ENCODE measurements at places on chromosomes 12 and 14.
A peak's percentile ranks its signal among the peaks of the same experiment; 100 is the strongest.

- peak; percentile 56 for DNase-seq
Observed at GRCh38 chr12:109264095-109264942, 44.8 kb downstream of the FOXN4 start.

DNA sequence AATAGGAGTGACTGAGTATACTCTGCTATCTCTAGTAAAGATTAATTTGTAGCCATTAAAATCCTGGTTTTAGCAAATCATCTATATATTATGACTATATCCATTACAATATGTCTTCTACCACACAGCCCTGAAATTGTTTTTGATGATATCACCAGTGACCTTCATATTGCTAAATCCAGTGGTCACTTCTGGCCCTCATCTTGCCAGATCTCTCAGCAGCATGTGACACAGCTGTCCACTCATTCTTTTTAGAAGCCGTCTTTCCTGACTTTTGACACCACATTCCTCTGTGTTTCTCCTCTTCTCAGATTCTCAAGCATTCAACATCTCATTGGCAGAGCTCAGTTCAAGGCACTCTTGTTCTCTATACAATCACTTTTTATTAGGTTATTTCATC is 54.9 kb downstream of the CPNE8 start:
- DNase-seq, result peak; percentile 77

GRCh38 chr14:98952593-98953350 is 319.2 kb downstream of the BCL11B start:
- DNase-seq, result peak; percentile 1

DNA sequence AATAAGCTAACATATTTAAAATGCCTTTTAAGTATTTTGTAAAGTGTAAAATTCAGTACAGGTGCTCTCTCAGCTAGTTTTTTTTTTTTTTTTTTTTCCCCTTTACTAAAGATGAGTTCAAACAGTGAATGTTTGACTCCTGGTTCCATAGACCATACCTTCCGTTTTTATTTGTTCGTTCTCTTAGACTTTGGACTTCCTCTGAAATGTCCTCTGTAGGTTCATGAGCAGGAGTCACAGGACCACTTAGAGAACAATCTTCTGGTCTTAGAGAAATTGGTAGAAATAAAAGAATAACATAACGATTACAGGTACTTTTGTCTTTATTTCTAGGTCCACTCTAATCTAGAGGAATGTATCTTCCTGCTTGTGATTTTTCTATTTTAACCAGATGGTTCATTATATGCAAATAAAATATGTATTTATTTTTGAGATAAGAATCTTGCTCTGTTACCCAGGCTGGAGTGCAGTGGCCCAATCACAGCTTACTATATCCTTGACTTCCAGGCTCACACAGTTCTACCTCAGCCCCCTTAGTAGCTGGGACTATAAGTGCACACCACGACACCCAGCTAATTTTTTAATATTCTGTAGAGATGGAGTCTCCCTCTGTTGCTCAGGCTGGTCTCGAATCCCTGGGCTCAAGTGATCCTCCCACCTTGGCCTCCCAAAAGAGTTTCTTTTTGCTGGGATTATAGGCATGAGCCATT is 25.8 kb downstream of the STYX start:
- no peak for DNase-seq

GRCh38 chr14:32208490-32208889 is 5.4 kb upstream of the RNU6-8 start:
- DNase-seq, result no peak

- DNase-seq, result peak; percentile 60
Observed at GRCh38 chr12:575948-576614, 87.2 kb downstream of the NINJ2 start.

- no peak for DNase-seq
Observed at GRCh38 chr14:39430762-39431415, 1.3 kb downstream of the FBXO33 start.

DNA sequence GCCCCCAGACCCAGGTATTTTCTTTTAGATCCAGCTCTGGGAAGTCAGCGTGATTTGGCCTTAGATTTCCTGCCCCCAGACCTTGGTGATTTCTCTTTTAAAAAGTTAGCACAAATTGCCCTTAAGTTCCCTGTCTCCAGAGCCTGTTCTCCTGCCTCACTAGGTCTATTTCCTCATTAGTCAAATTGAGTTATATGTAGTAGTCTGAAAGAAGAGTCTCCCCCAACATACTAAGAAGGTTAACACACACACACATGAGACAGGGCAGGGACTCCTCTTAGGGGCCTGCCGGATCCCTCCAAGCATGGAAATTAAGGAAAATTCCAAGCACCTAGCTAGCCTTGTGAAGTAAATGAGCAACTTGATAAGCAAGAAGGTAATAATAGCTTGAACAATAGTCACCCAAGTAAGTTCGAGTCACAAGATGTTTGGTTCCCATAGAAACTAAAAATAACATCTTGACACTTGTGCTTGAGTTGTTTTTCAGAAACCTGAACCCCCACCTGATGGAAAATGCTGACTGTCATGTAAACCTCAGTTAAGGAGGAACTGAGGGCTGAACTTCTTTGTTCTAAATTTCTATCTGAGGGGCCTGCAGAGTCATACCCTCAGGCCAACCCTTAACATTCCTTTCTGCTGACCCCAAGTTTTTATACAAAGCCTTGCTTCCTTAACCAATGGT is 51.6 kb downstream of the CAND1 start:
- no peak for DNase-seq

GRCh38 chr14:98890556-98891340 is 381.2 kb downstream of the BCL11B start:
- DNase-seq, result no peak

- DNase-seq, result peak; percentile 22
Observed at GRCh38 chr14:21734457-21735074, 60.9 kb upstream of the OR4E1 start.

DNA sequence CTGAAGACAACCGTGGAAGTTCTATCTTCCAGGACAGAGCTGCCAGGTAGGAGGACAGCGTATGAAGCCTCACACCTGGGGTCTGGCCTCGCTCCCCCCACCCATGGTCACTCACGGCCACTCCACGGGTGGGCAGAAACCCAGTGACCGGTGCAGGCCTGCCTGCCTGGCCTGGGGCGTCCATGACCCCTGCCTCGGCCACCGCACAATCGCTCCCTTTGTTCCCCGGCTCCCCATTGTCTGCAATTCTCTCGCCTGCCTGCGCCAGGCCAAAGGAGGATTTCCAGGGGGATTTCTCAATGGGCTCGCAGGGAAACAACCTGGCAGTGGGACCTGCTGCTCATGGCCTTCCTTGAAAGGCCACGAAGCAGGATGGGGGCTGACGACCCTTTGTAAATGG is 22.6 kb downstream of the CCDC85C start:
- DNase-seq, result no peak

GRCh38 chr14:66514213-66514612 is 6.3 kb downstream of the GPHN start:
- DNase-seq, result peak; percentile 86

GRCh38 chr14:72332046-72332445 is 399.8 kb downstream of the RGS6 start:
- DNase-seq, result no peak

GRCh38 chr14:101585211-101585610 is 23.9 kb downstream of the DIO3 start:
- DNase-seq, result no peak

- peak; percentile 92 for DNase-seq
Observed at GRCh38 chr12:2341871-2342270, 289.1 kb downstream of the CACNA1C start.

DNA sequence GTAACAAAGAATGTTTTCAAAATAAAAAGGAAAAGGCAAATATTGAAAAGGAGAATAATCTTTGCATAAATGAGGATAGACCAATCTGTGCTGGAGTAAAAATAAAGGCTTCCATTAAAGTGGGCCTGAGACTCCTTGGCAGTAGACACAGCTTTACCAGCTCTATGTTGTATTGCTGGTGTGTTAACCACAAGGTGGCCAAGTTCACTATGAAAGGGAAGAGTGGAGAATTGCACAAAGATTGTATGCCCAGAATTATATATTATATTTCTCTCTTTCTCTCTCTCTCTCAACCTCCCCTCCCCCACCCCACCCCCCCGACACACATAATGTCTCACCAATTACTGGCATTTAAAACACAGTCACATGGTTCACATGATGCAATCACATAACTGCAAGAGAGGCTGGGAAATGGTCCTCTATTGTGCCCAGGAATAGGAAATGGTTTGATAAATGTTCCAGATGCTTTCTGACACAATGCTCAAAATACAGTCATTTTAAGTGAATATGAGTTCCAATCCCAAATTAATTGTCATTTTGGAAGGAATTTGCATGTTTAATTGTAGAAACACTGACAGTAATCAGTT is 222.6 kb upstream of the SYT1 start:
- peak; percentile 22 for DNase-seq

GRCh38 chr12:27549236-27549800 is 25.3 kb downstream of the PPFIBP1 start:
- peak; percentile 93 for DNase-seq

GRCh38 chr12:122871851-122872780 is 23.8 kb downstream of the VPS37B start:
- DNase-seq, result peak; percentile 56

GRCh38 chr14:47262801-47263200 is 412.6 kb downstream of the MDGA2 start:
- no peak for DNase-seq

DNA sequence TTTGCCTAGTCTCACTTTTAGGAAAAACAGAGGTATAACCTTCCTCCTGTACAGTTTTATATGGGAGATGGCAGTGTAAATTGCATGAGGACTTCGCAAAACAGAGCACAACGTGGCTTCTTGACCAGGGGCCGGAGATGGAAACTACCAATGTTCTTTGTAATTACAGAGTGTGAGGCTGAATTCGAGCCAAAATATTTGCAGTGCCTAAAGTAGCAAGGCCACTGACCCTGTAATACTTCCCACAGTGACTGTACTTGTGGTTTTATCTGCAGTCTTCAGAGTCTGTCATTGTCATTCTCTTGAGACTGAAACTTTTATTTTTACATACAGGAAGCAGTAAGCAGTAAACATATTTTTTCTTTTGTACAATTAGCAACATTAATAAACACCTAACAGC is 98.9 kb downstream of the RERG start:
- DNase-seq, result peak; percentile 14

DNA sequence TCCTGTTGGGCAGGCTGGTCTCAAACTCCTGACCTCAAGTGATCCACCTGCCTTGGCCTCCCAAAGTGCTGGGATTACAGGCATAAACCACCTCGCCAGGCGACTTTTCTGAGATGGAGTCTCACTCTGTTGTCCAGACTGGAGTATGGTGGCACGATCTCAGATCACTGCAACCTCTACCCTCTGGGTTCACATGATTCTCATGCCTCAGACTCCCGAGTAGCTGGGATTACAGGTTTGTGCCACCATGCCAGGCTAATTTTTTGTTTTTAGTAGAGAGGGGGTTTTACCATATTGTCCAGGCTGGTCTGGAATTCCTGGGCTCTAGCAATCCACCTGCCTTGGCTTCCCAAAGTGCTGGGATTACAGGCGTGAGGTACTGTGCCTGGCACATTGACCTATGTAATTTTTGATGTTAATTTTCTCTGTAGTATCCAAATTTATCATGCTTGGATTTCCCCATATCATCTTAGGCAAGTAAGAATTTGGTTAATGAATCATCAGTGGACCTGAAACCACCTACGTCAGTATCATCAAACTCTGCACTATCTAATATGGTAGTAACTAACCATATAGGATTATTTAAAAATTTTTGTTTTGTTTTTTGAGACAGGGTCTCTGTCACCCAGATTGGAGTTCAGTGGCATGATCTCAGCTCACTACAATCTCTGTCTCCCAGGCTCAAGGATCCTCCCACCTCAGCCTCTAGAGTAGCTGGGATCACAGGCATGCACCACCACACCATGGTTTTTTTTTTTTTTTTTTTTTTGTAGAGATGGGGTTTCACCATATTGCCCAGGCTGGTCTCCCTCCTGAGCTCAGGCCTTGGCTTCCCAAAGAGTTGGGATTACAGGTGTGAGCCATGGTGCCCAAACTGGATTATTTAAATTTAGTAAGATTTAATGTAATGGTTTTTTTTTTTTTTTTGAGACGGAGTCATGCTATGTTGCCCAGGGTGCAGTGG is 11.9 kb upstream of the ATP5F1B start:
- DNase-seq, result no peak

GRCh38 chr12:19244312-19244711 is 114.8 kb downstream of the PLEKHA5 start:
- no peak for DNase-seq

DNA sequence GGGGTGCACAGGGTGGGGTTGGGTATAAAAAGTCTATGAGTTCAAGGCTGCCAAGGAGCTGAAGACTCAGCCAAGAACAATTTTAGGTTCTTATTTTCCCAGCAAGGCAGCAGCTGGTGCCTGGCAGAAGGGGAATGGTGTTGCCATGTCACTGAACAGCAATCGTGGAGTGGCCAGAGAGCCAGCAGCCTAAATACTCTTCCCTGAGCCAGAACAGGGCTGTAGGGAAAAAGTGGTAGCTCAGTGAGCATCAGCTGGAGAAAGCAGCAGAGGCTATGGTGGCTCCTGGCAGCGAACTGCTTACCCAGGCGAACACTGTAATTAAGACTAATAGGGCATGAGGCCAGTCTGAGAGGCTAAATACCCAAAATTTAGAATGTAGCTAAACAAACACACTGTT is 334.9 kb downstream of the RMST start:
- no peak for DNase-seq

DNA sequence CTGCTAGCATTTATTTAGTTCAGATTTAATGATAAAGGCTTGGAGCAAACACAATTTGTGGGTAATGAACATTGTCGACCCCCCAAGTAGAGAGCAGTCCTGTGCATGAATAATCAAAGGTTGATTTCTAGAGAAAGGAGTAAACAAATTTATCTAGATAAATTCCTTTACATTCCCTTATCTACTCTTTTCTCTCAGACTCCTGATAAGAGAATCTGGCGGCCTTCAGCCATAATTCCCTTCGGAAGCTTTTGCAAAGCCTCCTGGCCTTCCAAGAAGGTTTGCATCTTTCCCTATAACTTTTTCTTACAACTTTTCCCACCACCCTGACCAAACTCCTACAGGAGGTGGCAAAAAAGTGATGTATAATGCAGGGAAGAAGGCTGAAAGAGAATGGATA is 42.1 kb downstream of the TMTC3 start:
- DNase-seq, result no peak

- no peak for DNase-seq
Observed at GRCh38 chr14:100750762-100751699, 24.3 kb downstream of the DLK1 start.

GRCh38 chr12:114744691-114745090 is 60.7 kb upstream of the TBX3 start:
- DNase-seq, result peak; percentile 28

DNA sequence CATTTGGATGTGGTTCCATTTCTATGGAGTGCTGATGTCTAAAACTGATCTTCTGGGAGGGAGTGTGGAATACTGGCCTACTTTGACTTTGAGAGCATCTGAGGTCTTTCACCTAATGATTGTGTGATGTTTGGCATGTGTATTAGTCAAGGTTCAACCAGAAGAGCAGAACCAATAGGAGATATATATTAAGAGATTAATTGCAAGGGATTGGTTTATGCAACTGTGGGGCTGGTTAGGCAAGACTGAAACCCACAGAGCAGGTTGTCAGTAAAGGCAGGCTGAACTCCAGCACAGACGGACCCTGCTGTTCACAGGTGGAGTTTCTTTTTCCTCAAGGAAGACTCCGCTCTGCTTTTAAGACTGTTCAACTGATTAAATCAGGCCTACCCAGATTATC is 11.6 kb downstream of the BMAL2 start:
- peak; percentile 36 for DNase-seq

- DNase-seq, result peak; percentile 87
Observed at GRCh38 chr12:50589650-50590435, 85.1 kb downstream of the DIP2B start.

Measured in HCEC 1CT (cell line).